Adrenal gland (tissue), 19 donors: ENCODE measurements at places on chromosomes 5 and 9. TPM values are rescaled to one million over a fixed set of nuclear protein-coding genes. Genes with fewer than 3 reads are reported as not detected.

GRCh38 chr5:16970826-16971225 lies 34.7 kb upstream of the MYO10 start:
- H3K4me1 ChIP-seq, result no peaks in the 10 kb centered on the region
- H3K27me3 ChIP-seq, result no peaks in the 10 kb centered on the region
- H3K36me3 ChIP-seq, result no peaks in the 10 kb centered on the region
- no peak overlapping the region for H3K27ac ChIP-seq

The BTNL3 gene
- not detected for total RNA-seq

DNA sequence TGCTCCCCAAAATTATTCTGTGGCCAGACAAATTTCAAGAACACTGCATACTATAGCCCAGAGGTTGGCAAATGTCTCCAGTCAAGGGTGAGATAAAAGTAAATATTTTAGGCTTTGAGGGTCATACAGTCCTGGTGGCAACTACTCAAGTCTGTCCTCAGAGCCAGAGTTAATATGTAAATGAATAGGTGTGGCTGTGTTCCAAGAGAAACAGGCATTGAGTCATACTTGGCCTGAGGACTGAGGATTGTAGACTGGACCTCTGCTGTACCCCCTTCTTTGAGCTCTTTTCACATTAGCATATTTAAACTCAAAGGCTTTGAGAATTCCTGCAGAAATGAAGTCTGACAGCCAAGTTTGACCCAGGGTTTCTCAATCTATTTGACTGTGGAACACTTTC lies 129.2 kb upstream of the PTCH1 start:
- H3K4me3 ChIP-seq, result no peak overlapping the region
- H3K4me1 ChIP-seq, result no peaks in the 10 kb centered on the region
- H3K27ac ChIP-seq, result no peak overlapping the region

GRCh38 chr5:72539726-72540125 lies 32.5 kb upstream of the ZNF366 start:
- H3K27me3 ChIP-seq, result no peaks in the 10 kb centered on the region
- H3K4me1 ChIP-seq, result no peaks in the 10 kb centered on the region
- H3K27ac ChIP-seq, result no peak overlapping the region
- H3K36me3 ChIP-seq, result no peaks in the 10 kb centered on the region
- DNase-seq, result no peak

DNA sequence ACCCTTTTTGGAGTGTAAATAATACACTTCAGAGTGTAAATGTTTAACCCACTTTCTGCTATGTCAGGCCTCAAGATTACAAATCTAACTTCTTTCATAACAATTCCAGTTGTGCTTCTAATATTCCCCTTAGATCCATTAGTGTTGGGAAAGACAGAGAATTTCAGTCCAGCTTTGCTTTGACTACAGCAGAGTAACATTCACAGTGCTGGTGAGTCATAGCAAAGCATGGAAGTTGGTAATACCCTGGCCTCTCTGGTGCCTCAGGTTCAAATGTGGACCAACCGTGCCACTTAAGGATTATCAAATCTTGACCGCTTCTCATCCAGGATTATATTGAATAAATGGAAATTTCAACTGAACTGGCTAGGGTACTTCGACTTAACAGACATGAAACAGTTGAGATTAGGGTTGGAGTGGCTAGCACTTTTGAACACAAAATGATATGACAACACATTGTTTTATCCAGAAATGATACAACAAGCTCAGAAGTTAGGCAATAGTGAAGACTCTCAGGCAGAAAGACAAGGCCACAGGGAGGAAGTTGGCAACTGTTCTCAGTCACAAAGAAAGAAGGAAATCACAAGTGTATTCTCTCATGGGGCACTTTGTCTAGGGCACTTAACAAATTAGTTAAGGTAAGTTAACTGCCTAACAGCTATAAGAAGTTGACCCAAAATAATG lies 24.4 kb upstream of the RASA1 start:
- no peak overlapping the region for H3K4me3 ChIP-seq
- no peak overlapping the region for H3K27ac ChIP-seq
- H3K36me3 ChIP-seq, result no peaks in the 10 kb centered on the region
- H3K27me3 ChIP-seq, result no peaks in the 10 kb centered on the region
- peak; percentile 34 for DNase-seq

- H3K4me1 ChIP-seq, result no peaks in the 10 kb centered on the region
- H3K27me3 ChIP-seq, result no peaks in the 10 kb centered on the region
- no peak overlapping the region for H3K27ac ChIP-seq
These were observed 35.9 kb downstream of the KIF2A start for GRCh38 chr5:62341783-62342475.
